ENCODE measurements at places on chromosomes 11 and 22. TPM values are rescaled to one million over a fixed set of nuclear protein-coding genes. Genes with fewer than 3 reads are reported as not detected.

Gene CRYAB
- 88.3 TPM for total RNA-seq

Gene IRF7
- 18.9 TPM for total RNA-seq

Gene MUC5AC
- total RNA-seq, result not detected

Gene TSGA10IP
- total RNA-seq, result not detected

Gene CLCF1
- 12.0 TPM for total RNA-seq

Measured in pericardium fibroblast (primary cell).